OCI-M1 (cell line): ENCODE measurements at places on chromosomes 11 and 22.

DNA sequence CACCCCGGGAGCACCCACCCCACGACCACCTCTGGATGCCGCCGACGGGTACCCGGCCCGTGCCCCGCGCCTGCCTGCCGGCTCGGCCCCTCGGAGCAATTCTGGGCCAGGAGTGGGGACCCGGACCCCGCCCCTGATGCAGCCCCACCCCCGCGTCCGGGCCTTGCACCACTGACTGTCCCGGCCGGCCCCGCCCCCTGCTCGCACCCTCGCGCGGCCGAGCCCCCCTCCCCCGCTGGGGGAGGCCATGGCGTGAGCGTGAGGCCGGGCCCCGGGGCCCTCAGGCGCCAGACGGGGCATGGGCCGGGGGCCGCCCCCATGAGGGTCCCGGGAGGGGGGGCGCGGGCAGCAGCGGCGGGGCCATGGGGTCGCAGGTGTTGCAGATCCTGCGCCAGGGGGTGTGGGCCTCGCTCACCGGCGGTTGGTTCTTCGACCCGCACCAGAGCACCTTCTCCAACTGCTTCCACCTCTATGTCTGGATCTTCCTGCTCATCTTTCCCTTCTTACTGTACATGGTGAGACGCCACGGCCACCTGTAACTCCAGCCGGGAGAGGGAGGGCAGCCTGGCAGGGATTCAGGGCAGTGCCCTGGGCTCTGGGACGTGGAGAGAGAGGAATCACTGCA lies 486 bp downstream of the PCNX3 start:
- DNase-seq = peak; percentile 66

GRCh38 chr22:17245341-17245740 lies 26.1 kb upstream of the ADA2 start:
- no peak for DNase-seq

- no peak for DNase-seq
These were observed 294.6 kb downstream of the MIAT start for GRCh38 chr22:26952004-26952403.

GRCh38 chr11:45204761-45205160 lies 58.3 kb downstream of the PRDM11 start:
- no peak for DNase-seq

DNA sequence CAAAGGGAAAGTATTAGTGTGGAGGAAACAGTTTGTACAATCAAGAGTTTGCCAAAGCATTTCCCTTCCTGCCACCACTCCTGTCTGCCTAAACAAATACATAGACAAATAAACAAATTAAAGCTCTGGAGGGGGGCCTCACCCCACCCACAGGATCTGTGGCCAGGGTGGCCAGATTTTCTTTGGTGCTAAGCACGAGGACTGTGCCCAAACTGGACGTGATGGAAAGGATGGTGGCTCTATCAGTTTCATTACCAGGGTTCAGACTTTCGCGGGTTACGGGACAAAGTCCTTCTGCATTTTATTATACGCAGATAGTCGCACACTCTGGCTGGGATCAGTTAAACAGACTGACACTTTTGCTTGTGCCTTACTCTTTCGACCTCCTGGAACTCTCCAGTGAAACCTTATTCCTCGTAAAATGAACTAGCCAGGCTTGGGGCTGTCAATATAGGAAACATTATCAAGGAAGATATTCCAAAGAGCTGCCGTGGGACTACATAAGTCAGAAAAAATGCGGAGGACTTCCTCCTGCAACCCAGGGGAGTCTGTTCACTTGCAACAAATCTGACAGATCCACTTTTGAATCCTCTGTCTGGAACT lies 11.2 kb downstream of the BARX2 start:
- no peak for DNase-seq

DNA sequence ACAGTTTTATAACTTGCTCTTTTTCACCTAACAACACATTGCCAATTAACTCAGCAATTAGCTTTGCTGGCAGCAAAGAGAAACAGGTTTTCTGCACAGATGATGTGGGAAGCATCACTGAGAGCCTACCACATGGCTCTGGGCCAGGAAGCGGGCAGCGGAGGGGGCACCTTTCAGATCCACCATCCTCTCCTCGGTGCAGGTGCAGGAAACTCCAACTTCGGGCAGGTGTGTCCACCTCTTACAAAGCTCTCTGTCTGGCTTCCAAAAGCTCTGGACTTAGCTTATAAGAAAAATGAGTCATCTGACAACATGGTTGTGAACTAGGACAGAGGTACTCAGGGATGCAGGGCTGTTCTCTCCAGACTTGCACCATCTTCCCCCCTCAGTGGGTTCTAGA lies 77.0 kb downstream of the RPS6KA4 start:
- no peak for DNase-seq

- DNase-seq = no peak
These were observed 28.3 kb upstream of the WNT11 start for GRCh38 chr11:76234416-76235232.
